ENCODE measurements at places on chromosomes 3 and 15. TPM values are rescaled to one million over a fixed set of nuclear protein-coding genes. Genes with fewer than 3 reads are reported as not detected.

The ITIH4 gene
- 10.7 TPM for total RNA-seq

The EPHB1 gene
- total RNA-seq, result 6.8 TPM

The SLC24A5 gene
- 0.18 TPM for total RNA-seq

The PLXNA1 gene
- total RNA-seq, result 38.8 TPM

The NR1I2 gene
- total RNA-seq, result 0.47 TPM

The DUOX1 gene
- 1.8 TPM for total RNA-seq

The EPHB3 gene
- 45.3 TPM for total RNA-seq
